ENCODE measurements at places on chromosomes 1 and 21. TPM values are rescaled to one million over a fixed set of nuclear protein-coding genes. Genes with fewer than 3 reads are reported as not detected.

Gene OR6K3
- total RNA-seq: not detected

Gene DPT
- total RNA-seq: 0.37 TPM

GRCh38 chr1:88661188-88661587 is 22.9 kb upstream of the PKN2 start:
- no peaks in the 10 kb centered on the region for H3K4me1 ChIP-seq
- H3K27me3 ChIP-seq: no peaks in the 10 kb centered on the region
- H3K36me3 ChIP-seq: no peaks in the 10 kb centered on the region
- no peak for DNase-seq
- H3K27ac ChIP-seq: no peak overlapping the region

Gene PCP4L1
- 0.26 TPM for total RNA-seq

DNA sequence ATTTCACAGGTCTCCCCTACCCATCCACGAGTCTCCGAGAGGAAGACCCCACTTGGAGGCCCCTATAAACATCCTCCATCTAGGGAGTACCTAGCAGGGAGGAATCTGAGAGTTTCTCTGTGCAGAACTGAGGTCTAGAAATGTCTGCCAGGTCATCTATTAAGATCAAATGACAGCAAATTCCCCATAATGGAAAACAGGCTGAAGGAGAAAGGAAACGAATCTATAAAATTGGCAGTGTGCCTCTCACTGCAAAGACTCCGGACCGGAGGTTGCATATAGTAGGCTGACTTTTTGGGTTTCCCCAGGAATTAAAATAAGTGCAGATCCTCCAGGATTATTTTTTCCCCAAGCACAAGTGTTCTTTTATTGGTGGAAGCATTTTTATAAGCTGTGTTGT is 57.7 kb downstream of the NMNAT2 start:
- no peaks in the 10 kb centered on the region for H3K27me3 ChIP-seq
- H3K4me3 ChIP-seq: no peak overlapping the region
- no peaks in the 10 kb centered on the region for H3K36me3 ChIP-seq
- H3K4me1 ChIP-seq: no peaks in the 10 kb centered on the region

DNA sequence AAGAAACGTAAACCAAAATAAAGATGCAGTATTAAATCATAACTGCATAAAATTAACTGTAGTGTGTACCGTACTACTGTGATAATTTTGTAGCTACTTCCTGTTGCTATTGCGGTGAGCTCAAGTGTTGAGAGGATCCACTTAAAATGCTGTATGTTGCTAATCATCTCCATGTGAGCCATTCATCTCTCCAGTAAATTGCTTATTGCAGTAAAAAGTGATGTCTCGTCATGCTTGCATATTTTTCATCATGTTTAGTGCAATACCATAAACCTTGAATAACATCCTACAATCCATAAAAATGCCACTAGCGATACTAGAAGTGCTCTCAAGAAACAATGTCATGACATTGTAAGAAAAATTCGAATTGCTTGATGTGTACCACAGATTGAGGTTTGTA is 66.3 kb downstream of the RAVER2 start:
- H3K27ac ChIP-seq: no peak overlapping the region
- no peaks in the 10 kb centered on the region for H3K4me1 ChIP-seq
- no peaks in the 10 kb centered on the region for H3K27me3 ChIP-seq

- H3K4me3 ChIP-seq: no peak overlapping the region
- H3K36me3 ChIP-seq: no peaks in the 10 kb centered on the region
- no peaks in the 10 kb centered on the region for H3K27me3 ChIP-seq
- H3K4me1 ChIP-seq: no peaks in the 10 kb centered on the region
- DNase-seq: no peak
Measured at GRCh38 chr1:79815115-79815514, 808.6 kb upstream of the ADGRL4 start.

- no peaks in the 10 kb centered on the region for H3K27me3 ChIP-seq
- DNase-seq: no peak
- H3K36me3 ChIP-seq: no peaks in the 10 kb centered on the region
- H3K27ac ChIP-seq: no peak overlapping the region
- no peak overlapping the region for H3K4me3 ChIP-seq
Measured at GRCh38 chr1:204780630-204781029, 90.0 kb upstream of the NFASC start.

DNA sequence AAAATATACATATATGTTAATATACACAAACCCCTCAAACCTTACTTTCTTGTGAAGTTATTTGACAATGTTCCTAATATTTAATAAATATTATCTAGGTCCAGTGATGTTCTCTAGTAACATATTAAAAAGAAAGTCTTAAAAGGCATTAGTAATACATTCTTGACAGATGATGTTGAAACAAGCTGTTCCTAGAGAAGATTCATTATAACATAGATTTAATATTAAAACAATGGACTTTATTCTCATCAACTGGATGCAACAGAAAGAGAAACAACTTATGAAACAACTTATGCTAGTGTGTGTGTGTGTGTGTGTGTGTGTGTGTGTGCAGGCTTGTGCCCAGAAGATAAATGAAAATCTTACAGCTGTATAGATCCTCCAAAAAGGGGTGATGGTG is 68.5 kb upstream of the PLXNA2 start:
- no peak for DNase-seq
- H3K4me3 ChIP-seq: no peak overlapping the region
- no peak overlapping the region for H3K27ac ChIP-seq
- H3K36me3 ChIP-seq: no peaks in the 10 kb centered on the region
- no peaks in the 10 kb centered on the region for H3K4me1 ChIP-seq

GRCh38 chr1:114104949-114105348 is 48.7 kb downstream of the SYT6 start:
- no peaks in the 10 kb centered on the region for H3K27me3 ChIP-seq
- no peak overlapping the region for H3K4me3 ChIP-seq
- H3K27ac ChIP-seq: no peak overlapping the region
- no peak for DNase-seq

DNA sequence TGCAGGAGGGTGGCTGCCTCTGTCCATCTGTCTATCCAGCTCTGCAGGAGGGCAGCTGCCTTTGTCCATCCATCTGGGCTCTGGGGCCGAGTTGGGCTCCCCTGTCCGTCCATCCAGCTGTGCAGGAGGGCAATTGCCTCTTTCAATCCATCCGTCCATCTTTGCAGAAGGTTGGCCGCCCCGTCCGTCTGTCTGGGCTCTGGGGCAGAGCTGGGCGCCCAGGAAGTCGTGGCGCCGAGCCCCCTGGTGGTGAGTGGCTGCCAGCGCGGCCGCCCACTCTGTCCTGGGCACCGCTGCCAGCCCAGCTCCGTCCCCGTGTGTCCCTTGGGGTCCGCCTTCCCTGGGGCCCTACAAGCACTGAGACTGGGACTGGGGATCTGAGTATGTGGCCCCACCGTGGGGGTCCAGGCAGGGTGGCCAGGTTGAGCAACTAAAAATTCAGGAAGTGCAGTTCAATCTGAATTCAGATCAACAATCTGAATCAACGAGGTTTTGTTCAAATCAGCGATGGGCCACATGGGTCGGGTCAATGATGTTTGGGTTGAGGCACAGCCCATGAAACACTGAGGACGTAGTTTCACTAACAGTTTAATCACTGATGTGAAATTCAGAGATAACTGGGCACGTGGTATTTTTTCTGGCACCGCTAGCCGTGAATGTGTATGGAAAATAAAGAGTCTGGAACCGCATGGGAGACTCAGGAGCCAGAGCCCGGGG is 99.1 kb upstream of the ACTRT2 start:
- peaks cover 30% of the 10 kb centered on the region for H3K27me3 ChIP-seq
- DNase-seq: no peak
- no peak overlapping the region for H3K4me3 ChIP-seq
- no peaks in the 10 kb centered on the region for H3K36me3 ChIP-seq
- no peaks in the 10 kb centered on the region for H3K4me1 ChIP-seq

DNA sequence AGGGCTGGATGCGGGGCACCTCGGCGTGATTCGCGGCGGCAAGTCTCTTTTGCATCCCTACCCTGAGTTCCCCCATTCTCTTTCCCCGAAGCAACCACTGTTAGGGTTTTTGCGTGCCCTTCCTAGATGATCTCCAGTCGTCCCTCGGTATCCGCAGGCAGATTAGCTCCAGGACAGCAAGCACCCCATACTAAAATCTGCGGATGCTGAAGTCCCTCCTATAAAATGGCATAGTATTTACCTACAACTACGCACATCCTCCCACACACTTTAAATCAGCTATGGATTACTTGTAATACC is 22.8 kb upstream of the CFAP126 start:
- H3K36me3 ChIP-seq: no peaks in the 10 kb centered on the region
- no peaks in the 10 kb centered on the region for H3K27me3 ChIP-seq
- peak overlapping the region; percentile 88 for H3K27ac ChIP-seq
- peaks cover 37% of the 10 kb centered on the region for H3K4me1 ChIP-seq

- no peak for DNase-seq
- peaks cover 52% of the 10 kb centered on the region for H3K36me3 ChIP-seq
- H3K4me1 ChIP-seq: no peaks in the 10 kb centered on the region
- no peaks in the 10 kb centered on the region for H3K27me3 ChIP-seq
Measured at GRCh38 chr1:13801232-13801631, 101.2 kb downstream of the PRDM2 start.

DNA sequence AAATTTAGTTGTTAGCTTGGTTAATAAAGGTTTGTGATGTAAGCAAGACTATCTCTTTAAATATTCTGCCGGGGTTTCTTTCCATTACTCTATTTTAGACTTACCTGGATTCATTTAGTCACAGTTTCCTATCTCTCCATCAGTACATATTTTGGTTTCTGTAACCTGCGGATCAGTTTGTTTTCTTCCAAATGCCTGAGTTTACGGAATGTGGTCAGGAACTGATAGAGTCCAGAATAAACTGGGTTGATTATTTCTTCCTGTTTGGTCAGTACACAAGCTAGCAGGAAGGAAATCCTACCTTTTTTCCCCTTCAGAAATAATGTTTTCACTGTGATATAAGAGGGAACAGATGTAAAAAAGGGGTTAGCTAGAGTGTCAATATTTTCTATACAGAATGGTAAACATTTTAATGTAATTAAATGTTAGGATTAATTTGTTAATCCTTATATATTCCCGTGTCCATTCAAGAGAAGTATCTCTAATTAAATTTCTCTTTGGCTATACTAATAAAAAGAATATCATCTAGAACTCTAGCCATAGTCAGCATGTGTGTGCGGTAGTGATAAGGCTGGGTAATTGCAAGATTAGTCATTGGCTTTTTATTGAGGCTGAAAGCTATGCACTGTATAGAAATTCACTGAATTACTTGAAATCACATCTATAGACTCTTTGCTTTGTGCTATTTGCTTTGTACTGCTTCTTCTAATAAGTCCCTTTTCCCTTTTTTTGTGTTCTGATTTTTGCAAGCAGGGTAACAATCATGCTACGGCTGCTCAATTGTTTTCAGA is 144.7 kb upstream of the ADGRL4 start:
- H3K27ac ChIP-seq: no peak overlapping the region
- H3K4me3 ChIP-seq: no peak overlapping the region
- DNase-seq: no peak
- H3K36me3 ChIP-seq: no peaks in the 10 kb centered on the region

GRCh38 chr1:202135221-202135721 is 9.3 kb downstream of the ARL8A start:
- H3K27ac ChIP-seq: peak overlapping the region; percentile 26
- peaks cover 89% of the 10 kb centered on the region for H3K36me3 ChIP-seq
- no peak overlapping the region for H3K4me3 ChIP-seq
- H3K27me3 ChIP-seq: no peaks in the 10 kb centered on the region
- H3K4me1 ChIP-seq: no peaks in the 10 kb centered on the region

DNA sequence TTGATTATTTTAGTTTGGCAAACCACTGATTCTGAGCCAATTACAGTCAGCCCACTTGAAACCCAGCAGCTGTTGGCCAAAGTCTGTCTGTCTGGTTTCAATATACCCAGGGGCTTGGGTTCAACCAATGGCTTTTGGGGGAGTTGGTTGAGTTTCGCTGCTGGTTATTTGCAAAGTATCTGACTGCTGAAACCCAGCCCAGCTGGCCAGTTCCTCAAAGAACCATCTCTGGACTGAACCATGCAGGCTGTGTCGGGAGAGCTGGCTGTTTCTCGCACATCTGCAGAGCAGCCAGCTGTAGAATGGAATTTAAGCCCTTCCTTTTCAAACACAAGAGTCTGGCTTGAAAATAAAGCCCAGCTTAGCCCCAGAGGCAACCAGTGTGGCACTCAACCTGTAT is 66.0 kb upstream of the PAX7 start:
- H3K27ac ChIP-seq: no peak overlapping the region
- no peaks in the 10 kb centered on the region for H3K27me3 ChIP-seq
- H3K36me3 ChIP-seq: no peaks in the 10 kb centered on the region
- H3K4me3 ChIP-seq: no peak overlapping the region

GRCh38 chr1:246069581-246069980 is 437.5 kb downstream of the SMYD3 start:
- no peaks in the 10 kb centered on the region for H3K36me3 ChIP-seq
- H3K4me1 ChIP-seq: peaks cover 5% of the 10 kb centered on the region
- H3K27ac ChIP-seq: no peak overlapping the region
- no peak overlapping the region for H3K4me3 ChIP-seq
- H3K27me3 ChIP-seq: no peaks in the 10 kb centered on the region

GRCh38 chr1:61184714-61185106 is 102.3 kb downstream of the NFIA start:
- peak overlapping the region; percentile 64 for H3K27ac ChIP-seq
- peaks cover 9% of the 10 kb centered on the region for H3K4me1 ChIP-seq
- DNase-seq: no peak
- no peaks in the 10 kb centered on the region for H3K27me3 ChIP-seq

Gene OR2M3
- total RNA-seq: not detected

- H3K27me3 ChIP-seq: no peaks in the 10 kb centered on the region
- DNase-seq: no peak
- H3K4me3 ChIP-seq: no peak overlapping the region
- no peaks in the 10 kb centered on the region for H3K36me3 ChIP-seq
- no peaks in the 10 kb centered on the region for H3K4me1 ChIP-seq
- no peak overlapping the region for H3K27ac ChIP-seq
Measured at GRCh38 chr1:241647658-241648057, 4.4 kb upstream of the WDR64 start.

- no peaks in the 10 kb centered on the region for H3K27me3 ChIP-seq
- no peak overlapping the region for H3K4me3 ChIP-seq
- peaks cover 13% of the 10 kb centered on the region for H3K4me1 ChIP-seq
- peak; percentile 80 for DNase-seq
- H3K27ac ChIP-seq: no peak overlapping the region
- H3K36me3 ChIP-seq: no peaks in the 10 kb centered on the region
Measured at GRCh38 chr1:182484531-182485257, 34.7 kb downstream of the RGSL1 start.

Gene ANP32E
- total RNA-seq: 32.3 TPM

Gene CRYAA
- not detected for total RNA-seq
